ENCODE measurements at places on chromosomes 12 and 14.
A peak's percentile ranks its signal among the peaks of the same experiment; 100 is the strongest.

- no peak for DNase-seq
Observed at GRCh38 chr14:104437703-104438102, 141.9 kb upstream of the C14orf180 start.

GRCh38 chr12:31506515-31507306 is 84.2 kb downstream of the DENND5B start:
- no peak for DNase-seq

DNA sequence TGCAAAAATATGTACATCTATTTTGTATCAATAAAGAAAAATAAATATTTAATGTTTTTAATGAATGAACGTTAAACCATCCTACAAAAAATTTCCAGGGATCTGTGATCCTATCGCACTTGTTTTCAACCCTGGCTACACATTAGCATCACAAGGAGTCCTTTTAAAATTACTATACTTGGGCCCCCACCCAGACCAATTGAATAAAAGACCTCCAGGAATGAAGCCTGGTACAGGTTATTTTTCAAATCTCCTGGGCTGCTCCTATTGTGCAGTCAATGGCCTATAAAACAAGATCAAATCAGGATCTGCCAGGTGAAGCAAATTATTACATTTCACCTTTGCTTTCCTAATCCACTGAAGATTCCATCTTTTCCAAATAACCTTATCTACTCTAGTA is 33.4 kb upstream of the GXYLT1 start:
- DNase-seq, result no peak

DNA sequence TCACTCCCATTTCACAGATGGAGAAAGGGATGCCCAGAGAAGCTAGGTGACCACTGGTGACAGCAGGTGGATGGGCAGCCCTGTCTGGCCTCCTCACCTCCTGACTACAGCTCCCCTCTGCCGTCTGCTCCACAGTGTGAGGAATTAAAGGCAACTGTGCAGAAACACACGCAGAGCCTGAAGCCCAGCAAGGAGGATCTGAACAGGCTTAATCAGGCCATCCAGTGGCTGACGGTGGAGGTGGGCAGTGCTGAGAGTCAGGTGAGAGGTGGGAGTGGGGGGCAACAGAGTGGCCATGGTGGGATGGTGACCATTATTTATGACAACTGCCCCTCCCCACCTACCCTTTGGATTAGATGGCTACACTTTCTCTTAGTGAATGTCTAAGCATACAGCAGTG is 1.2 kb downstream of the KRT86 start:
- DNase-seq, result no peak

GRCh38 chr12:48787791-48788523 is 932 bp downstream of the ADCY6 start:
- no peak for DNase-seq

- no peak for DNase-seq
Observed at GRCh38 chr14:90560558-90560957, 163.7 kb downstream of the CALM1 start.

- DNase-seq, result no peak
Observed at GRCh38 chr12:14560904-14561574, 6.6 kb downstream of the PLBD1 start.

- no peak for DNase-seq
Observed at GRCh38 chr12:53552361-53553327, 45.4 kb upstream of the NPFF start.

DNA sequence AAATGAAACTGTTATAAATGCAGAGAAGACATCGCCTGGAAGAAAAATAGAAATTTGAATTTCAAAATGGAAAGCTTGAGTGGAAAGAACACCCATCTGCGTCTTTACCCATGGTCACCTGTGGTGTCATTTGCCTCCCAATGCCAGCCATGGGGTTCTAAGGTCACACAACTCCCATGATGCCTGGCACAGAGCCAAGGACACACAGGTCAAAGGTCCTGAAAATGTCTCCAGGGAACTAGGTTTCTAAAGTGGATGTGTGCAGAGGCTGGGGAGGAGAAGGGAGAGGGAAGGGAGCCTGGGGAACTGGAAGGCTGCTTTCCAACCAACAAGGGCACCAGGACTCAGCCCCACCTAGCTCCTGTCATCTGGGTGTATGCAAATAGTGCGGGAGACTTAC is 724.0 kb upstream of the TMEM132C start:
- no peak for DNase-seq

DNA sequence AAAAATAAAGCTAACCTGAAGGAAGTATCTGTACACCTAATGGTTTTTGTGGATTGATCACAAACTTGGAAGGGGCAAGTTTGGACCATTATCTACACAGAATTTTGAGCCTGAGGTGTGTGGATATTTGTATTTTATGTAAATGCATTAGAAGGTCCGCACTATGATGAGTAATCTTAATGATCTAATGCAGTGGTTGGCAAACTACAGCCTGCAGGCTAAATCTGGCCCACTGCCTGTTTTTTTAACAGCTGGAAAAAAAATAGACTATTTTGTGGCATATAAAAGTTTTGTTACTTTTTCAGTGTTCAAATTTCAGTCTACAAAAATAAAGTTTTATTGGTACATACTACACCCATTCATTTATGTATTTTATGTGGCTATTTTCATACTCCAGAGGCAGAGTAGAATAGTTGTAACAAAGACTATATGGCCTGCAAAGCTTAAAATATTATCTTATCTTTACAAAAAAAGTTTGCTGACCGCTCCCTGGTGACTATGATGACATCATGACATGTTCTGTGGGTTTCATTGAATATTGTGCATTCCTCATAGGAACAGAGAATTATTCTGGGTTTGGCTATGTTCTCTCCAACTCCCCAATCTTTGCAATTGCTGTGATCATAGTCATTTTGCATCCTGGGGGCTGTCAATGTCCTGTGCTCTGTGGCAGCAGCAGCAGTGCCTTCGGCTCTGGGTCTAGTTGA is 962.6 kb upstream of the FBXO33 start:
- no peak for DNase-seq

- peak; percentile 63 for DNase-seq
Observed at GRCh38 chr12:25241167-25242020, 9.3 kb downstream of the KRAS start.

GRCh38 chr12:94721173-94721572 is 70.8 kb upstream of the TMCC3 start:
- no peak for DNase-seq

DNA sequence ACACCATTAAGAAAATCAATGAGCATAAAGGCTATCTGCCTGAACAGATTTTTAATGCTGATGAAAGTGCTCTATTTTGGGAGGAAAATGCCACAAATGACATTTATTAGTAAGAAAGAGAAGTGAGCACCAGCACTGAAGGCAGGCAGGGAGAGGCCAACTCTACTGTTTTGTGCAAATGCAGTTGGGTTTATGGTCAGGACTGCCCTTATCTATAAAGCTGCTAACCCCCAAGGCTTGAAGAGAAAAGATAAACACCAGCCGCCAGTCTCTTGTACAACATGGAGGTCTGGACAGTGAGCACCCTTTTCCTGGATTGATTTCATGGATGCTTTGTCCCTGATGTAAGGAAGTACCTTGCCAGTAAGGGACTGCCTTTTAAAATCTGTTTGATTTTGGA is 246.8 kb upstream of the SFSWAP start:
- no peak for DNase-seq

- no peak for DNase-seq
Observed at GRCh38 chr14:53304726-53305381, 151.7 kb upstream of the DDHD1 start.

GRCh38 chr14:33707716-33708115 is 243.2 kb downstream of the EGLN3 start:
- DNase-seq, result no peak

GRCh38 chr14:105381446-105382342 is 16.6 kb upstream of the TEX22 start:
- DNase-seq, result no peak

- DNase-seq, result no peak
Observed at GRCh38 chr14:23080474-23080873, 14.5 kb downstream of the ACIN1 start.

- DNase-seq, result no peak
Observed at GRCh38 chr12:51407604-51408003, 16.4 kb upstream of the GALNT6 start.

- DNase-seq, result no peak
Observed at GRCh38 chr12:46546634-46547273, 174.2 kb upstream of the SLC38A2 start.

GRCh38 chr12:76530516-76530915 is 29.1 kb downstream of the OSBPL8 start:
- DNase-seq, result no peak

DNA sequence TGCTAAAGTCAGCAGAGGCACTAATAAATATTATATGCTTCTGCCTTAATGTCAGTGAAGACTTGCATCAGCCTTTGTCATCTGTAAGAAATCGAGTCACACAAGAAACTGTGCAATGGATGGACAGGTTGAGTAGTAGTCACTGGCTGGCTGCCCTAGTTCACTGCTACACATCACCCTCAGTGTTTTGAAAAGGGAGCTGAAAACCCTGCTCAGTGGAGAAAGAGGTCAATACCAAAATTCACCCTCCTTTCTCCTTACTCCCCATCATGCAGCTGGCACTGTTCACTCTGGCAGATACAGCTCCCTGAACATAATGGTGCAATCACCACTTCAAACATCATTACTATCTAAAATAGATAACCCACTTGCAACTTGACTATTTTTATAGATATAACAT is 6.6 kb downstream of the ANKS1B start:
- no peak for DNase-seq

DNA sequence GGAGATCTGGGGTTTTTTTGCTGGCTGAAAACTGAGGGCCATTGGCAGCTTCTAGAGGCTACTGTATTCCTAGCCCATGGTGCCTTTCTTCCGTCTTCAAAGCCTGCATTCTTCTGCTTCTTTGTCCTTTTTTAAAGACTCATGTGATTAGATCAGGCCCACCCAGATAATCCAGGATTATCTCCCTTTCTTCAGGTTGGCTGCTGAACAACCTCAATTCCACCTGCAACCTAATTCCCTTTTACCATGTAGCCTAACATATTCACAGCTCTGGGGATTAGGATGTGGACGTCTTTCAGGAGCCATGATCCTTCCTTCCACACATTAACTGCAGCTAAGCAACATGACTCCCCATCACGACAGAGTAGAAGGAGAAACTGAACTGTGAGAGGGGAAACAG is 985.5 kb downstream of the DIO2 start:
- no peak for DNase-seq

DNA sequence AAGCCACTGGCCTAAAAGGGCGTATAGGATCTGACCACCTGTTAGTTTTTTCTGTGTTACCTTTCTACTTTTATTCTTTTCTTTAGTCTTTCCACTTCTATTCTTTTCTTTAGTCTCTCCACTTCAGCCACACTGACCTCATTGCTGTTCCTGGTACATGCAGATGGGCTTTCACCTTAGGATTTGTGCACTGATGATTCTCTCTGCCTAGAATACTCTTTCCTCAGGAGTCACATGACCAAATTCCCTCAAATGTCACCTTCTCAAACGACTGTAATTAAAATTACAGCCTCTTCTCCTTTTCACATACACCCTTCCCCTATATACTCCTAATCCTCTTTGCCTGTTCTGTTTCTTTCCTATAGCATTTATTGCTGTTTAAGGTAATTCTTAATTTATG is 36.0 kb downstream of the GPHN start:
- DNase-seq, result no peak

- peak; percentile 55 for DNase-seq
Observed at GRCh38 chr14:41605550-41606281, 960 bp upstream of the LRFN5 start.

DNA sequence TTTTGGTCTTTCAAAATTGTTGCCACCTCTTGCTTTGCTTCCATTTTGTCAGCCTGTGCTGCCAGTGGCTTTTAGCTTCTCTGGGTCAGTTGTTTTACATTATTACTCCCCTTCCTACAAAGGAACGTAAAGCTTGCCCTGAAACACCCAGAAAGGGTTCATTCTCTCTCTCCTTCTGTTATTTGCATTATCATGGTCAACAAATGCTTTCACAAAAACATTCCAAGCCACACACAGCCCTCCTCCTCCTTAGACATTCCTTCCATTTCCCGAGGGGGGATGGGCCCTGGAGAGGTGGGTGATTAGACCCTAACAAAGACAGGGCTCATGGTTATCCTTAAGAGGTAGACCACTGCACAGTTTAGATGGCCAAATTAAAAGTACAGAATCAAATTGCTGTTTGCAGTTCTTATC is 60.4 kb upstream of the SINHCAF start:
- DNase-seq, result no peak

DNA sequence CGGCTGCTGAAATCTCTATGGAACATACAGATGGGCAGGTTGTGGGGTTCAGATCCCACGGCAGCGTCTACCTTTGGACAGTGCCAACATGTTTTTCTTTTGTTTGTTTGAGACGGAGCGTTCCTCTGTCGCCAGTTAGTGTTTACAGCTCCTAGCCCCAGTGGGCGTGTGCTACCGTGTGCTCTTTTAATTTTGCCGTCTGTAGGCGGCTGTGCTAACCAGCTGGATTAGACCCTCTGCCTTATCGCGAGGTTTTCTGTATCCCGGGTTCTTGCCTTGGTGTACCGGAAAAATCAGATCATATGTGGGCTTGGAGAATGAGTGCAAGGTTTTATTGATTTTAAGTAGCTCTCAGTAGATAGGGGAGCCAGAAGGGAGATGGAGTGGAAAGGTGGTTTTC is 9.8 kb upstream of the GALNT6 start:
- DNase-seq, result no peak

GRCh38 chr12:130715998-130716968 is at the start of gene RIMBP2:
TSS of gene RIMBP2 (minus strand) at chr12:130716299. CDS start at chr12:130479013, 237,286 bp downstream.
- DNase-seq, result peak; percentile 53

DNA sequence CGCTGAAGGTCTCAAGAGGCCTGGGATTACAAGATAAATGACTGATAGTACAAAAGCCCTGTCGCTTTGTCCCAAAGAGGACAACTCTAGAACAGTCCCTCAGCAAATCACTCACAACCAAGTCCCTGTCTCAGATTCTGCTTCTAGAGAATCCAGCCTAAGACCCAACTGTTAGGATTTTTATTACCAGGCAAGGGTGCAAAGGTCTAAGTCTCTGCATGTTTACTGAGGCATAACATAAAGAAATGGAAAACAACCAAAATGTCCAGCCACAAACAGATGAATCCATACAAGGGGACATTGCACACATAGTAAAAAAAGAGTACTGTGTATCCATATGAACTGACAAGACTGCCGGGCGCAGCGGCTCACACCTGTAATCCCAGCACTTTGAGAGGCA is 104.1 kb downstream of the FOXN3 start:
- DNase-seq, result no peak

- DNase-seq, result no peak
Observed at GRCh38 chr12:51809193-51809592, 39.3 kb downstream of the FIGNL2 start.

DNA sequence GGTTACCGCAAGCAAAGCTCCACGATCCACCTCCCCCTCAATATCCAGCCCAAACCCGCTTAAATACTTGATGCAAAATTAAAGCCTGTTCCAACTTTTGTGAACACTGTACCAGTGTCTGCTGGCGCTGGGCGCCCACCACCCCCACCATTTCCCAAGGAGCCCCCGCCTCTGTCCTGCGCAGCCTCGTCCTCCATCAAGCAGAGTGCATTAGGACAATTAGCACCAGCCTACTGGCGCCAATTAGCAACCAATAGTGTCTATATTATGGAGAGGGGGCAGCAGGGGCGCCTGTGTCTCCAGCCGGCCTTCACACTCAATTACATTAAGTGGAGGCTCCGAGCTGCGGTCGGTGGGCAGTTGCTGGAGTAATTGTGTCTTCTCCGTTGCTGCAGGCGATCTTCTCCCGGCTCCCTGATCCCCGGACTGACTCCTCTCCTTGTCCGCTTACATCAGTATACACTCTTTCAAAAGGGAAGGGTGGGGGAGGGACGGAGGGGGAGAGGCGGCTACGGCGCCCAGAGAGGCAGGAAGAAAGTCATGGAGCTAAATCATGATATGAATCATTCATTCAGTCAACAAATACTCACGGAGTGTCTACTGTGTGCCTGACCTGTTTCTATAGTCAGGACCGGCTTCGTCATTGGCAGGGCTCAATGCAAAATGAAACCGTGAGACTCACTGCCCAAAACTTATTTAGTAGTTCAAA is 707.3 kb downstream of the MED13L start:
- DNase-seq, result no peak
